ENCODE measurements at places on chromosomes 12 and 14.

GRCh38 chr12:12927211-12928079, 24.5 kb downstream of the GPRC5D start:
- peak; percentile 59 for DNase-seq

- no peak for DNase-seq
Measured at GRCh38 chr12:19430988-19431387, 8.3 kb upstream of the AEBP2 start.

GRCh38 chr14:73237786-73238423, 599 bp downstream of the PAPLN start:
- DNase-seq: no peak

DNA sequence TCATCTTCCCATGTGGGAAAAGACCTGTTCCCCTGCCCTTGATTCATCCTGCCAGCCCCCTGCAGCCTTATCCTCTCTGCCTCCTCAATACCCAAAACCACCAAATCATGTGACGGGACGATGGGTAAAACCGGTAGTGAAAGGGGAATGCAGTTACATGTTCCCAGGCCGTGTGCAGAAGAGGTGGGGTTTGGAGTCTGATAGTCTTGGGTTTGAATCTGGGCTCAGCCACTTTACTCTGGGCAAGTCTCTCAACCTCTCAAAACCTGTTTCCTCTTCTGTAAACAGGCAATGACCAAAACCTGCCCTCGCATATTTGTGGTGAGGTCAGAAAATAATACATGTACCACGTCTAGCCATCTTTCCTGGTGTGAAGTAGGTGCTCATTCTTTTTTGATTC, 123.0 kb downstream of the PLXNC1 start:
- no peak for DNase-seq

DNA sequence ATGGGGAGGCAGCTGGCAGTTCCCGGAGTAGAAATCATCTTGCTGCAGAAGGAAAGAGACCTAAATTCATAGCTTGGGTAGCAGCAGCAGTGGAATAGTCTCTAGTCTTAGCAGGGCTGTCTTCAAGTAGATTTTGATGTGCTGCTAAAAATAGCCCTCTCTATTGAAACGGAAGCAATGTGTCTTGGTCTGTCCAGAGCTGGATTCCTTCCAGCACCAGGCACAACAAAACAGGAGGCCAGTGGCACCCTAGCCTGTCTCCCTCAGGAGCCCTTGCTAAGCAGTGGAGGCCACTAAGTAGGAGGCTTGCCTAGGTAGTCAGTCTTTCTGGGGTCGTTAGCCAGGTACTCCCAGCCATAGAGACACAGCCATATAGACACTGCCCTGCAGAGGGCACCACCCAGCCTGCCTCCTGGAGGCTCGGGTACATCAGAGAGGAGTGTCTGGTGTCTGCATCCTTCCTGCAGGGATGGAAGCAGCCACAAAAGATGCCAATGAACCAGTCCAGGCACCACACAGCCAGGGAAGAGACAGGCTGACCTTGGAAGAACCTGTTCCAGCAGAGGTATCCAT, 97.5 kb downstream of the CRACR2A start:
- DNase-seq: no peak

GRCh38 chr14:21987937-21988336, 314.3 kb upstream of the OR4E1 start:
- DNase-seq: peak; percentile 20

GRCh38 chr12:131460520-131460919, 250.4 kb upstream of the SFSWAP start:
- no peak for DNase-seq

DNA sequence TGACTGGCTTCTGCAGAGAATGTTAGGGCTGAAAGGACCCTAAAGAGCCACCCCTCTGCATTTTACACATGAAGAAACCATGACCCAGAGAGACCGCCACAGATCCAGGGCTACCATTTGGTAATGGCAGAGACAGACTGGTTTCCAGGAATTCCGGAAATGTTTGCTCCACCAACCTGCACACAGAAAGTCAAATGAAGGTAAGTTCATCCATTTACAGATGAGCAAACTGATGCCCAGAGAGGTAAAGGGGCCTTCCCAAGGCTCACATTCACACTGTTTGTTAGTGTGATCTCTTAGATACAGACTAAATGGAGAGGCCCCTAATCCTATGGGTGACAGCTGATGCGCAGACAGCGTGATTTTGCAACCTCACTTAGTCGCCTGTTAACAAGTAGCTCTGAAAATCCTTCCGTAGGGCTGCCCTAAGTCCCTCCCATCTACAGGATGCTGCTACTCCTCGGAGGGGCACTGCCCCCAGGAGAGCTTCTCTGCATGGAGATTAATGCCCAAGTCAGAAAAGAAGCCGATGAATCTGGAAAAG, 33.8 kb downstream of the ZFP36L1 start:
- no peak for DNase-seq

GRCh38 chr14:68979021-68979721, at the start of gene ACTN1:
Gene ACTN1, minus strand, starts transcription at chr14:68979302. Its CDS starts 246 bp downstream, at chr14:68979056.
- DNase-seq: peak; percentile 59

DNA sequence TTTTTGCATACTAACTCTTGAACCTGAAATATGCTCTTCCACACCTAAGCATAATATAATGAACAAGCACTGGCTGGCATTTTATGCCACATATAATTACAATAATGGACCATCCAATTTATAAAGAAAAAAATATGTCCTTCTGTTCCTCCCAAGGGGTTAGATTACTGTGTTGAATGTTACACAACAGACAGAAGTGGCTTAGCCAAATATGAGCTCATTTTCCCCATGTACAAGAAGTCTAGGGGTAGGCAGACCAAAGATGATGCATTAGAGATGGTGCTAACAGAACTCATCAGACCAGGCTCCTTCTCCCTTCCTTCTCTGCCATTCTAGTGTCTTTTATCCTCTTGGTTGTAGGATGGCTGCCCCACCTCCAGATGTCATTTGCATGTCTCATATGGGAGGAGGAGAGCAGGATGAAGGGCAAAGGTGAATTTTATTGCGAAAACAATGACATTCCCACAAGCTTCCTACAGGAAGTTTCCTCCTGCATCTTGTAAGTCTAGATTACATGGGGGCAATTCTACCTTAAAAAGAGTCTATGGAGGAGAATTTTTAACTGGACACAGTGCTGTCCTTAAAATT, 43.9 kb upstream of the SLC2A13 start:
- DNase-seq: no peak

DNA sequence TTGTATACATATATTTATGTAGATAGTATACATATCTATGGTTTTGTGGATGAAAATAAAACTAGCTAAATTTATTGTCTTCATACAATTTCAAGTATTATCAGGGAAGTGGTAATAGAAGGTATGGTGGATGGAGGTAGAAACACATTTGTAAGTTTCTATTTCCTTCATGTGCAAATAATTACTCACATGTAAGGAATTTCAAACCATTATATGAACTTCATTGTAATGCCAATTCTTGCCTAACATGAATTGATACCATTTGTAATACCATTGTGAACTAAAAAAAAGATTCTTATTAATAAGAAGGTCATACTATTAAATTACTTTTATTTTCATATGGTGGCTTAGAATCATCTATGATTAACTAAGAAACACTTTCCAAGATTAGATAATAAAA, 20.1 kb upstream of the PPFIA2 start:
- DNase-seq: no peak

- DNase-seq: no peak
Measured at GRCh38 chr12:27555925-27556778, 32.1 kb downstream of the PPFIBP1 start.

GRCh38 chr12:98456041-98456440, 59.3 kb upstream of the TMPO start:
- DNase-seq: no peak

DNA sequence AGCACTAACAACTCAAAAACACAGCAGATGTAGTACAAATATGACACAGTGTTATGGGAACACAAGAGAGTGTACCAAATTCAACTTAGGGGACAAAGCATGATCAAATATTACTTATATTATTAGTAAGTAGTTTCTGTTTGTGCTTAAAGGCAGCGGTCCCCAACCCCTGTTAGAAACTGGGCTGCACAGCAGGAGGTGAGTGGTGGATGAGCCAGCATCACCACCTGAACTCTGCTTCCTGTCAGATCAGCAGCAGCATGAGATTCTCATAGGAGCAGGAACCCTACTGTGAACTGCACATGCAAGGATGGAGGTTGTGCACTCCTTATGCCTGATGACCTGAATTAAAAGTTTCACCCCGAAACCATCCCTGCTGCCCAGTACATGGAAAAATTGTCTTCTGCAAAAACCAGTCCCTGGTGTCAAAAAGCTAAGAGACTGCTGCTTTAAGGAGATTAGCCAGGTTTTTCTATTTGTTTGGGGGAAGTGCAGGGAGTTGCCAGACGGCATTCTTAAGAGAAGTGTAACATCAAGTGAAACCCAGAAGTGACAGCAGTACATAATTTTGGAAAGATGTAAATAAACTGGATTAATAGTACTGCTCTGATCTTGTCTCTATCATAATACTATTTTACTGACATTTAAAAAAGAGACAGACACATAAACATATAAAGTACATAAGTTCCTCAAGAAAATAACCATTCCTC, 26.7 kb downstream of the GTF2A1 start:
- no peak for DNase-seq
